ENCODE measurements at places on chromosomes 1 and 21.

- DNase-seq, result no peak
These were observed 51.1 kb upstream of the ACADM start for GRCh38 chr1:75673399-75673798.

- DNase-seq, result no peak
These were observed 443.0 kb upstream of the RUNX1 start for GRCh38 chr21:35491920-35492678.

DNA sequence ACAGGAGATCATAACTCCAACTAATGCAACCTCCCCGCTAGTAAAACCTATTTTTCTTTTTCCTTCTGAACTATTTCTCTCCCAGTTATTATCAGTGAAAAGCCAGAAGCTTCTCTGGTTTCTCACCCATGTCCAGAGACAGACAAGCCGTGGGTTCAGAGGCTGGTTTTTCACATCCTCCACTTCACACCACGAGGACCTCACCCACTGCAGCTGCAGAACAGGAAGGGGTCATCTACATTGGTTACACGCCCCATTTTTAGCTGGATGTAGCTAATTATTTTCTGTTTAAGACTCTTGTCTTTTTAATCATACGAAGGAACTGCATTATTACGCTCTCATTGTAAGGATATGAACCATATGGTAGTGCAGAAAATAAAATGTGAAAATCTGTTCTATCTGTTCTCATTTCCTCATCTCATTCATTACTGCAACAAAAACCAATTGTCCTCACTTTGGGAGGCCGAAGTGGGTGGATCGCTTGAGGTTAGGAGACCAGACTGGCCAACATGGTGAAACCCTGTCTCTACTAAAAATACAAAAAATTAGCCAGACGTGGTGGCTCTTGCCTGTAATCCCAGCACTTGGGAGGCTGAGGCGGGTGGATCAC, 39.1 kb upstream of the CLDN14 start:
- DNase-seq, result no peak

GRCh38 chr21:43352568-43353281, 74.2 kb downstream of the SIK1 start:
- DNase-seq, result no peak

GRCh38 chr1:181730606-181731005, 247.3 kb downstream of the CACNA1E start:
- DNase-seq, result no peak

GRCh38 chr1:52523376-52523775, 29.5 kb downstream of the TUT4 start:
- no peak for DNase-seq
